Activated CD4-positive, alpha-beta T cell treated with anti-CD3 and anti-CD28 coated beads, Interleukin-2, amount 10 ng/mL, durations not matched to agents 7 days and 5 days (primary cell): ENCODE measurements at places on chromosomes 2 and 18. TPM values are rescaled to one million over a fixed set of nuclear protein-coding genes. Genes with fewer than 3 reads are reported as not detected.

DNA sequence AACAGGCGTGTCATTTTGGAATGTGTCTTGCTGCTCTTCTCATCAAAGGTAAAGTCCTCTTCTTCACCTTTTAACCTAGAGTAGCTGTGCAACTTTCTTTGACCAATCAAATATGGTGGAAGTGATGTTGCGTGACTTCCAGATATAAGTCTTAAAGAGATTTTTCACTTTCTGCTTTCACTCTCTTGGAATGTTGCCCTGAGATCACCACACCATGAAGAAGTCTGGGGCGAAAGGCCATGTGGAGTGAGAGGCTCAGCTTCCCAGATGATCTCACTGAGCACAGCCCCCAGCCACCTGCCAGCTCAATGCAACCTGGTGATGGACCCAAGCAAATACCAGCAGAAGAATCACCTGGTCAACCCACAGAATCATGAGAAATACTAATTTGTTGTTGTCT lies 7.1 kb upstream of the GALNT3 start:
- DNase-seq = no peak

DNA sequence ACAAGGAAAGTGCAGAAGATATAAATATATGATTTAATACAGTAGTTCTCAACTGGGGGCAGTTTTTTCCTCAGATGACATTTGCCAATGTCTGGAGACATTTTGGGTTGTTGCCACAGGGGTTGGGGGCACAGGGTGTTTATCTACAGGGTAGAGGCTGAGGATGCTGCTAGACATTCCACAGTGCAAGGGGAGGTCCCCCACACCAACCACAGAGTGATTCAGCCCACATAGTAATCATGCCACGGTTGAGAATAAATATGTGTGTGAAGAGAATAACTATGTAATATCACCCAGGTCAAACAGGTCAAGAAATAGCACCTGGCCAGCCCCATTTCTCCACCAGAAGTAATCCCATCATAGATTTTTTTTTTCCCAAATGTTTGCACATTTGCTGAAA lies 17.9 kb downstream of the DYSF start:
- no peak for DNase-seq

DNA sequence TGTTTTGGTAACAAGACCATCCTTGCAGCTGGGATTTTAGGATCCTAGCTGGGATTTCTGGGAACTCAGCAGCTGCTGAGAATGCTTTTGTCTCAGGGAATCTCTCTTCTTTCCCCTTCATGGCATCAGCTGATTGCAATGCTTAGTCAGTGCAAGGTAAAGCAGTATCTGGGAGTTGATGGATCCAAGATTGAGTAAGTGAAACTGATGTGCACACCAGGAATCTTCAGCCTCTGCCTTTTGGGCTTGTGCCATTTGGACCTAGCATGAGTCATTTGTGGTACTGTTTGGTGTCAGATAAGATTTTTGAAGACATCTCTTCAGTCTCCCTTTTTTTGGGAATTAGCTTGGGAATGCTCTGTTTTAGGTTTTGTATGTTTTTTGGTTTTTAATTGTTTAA lies 363.3 kb upstream of the TFPI start:
- no peak for DNase-seq

GRCh38 chr2:24859968-24860600 lies 60.0 kb downstream of the ADCY3 start:
- no peak for DNase-seq

GRCh38 chr2:99854236-99854852 lies 288.0 kb downstream of the AFF3 start:
- DNase-seq = no peak

DNA sequence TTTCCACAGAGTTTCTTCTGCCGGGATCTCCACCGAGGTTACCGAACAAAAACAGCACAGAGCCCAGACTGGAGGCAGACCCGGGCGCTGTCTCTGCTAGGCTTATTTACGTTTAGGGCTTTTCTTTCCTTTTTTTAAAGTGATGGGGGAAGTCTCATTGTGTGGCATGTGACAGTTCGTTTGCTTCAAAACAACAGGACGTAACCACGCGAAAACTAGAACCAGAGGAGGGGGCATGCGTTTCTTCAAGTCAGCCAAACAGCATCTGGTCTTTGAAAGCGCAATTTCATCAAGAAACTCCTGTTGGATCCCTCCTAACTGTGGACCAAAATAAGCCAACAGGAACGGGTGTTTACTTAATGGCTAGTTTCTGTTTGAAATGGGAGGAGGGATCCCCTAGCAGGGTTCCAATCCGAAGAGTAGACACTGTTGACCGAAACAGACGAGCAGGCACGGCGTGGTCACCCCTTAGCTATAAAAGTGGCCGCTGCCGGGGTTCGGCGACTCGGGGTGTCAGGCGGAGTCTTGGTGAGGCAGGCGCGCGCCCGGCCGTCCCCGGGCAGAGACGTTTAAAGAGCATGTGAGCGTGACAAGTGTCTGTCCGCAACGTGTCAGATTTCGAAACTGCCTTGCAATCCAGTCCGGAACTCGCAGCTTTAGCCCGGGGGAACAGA lies 997 bp upstream of the TGIF1 start:
- peak; percentile 85 for DNase-seq

CNTNAP5 gene
- total RNA-seq = not detected

PDE1A gene
- not detected for total RNA-seq

SNTG2 gene
- total RNA-seq = not detected
